SK-N-SH (cell line): ENCODE measurements at places on chromosomes 16 and 17.
A peak's percentile ranks its signal among the peaks of the same experiment; 100 is the strongest.

DNA sequence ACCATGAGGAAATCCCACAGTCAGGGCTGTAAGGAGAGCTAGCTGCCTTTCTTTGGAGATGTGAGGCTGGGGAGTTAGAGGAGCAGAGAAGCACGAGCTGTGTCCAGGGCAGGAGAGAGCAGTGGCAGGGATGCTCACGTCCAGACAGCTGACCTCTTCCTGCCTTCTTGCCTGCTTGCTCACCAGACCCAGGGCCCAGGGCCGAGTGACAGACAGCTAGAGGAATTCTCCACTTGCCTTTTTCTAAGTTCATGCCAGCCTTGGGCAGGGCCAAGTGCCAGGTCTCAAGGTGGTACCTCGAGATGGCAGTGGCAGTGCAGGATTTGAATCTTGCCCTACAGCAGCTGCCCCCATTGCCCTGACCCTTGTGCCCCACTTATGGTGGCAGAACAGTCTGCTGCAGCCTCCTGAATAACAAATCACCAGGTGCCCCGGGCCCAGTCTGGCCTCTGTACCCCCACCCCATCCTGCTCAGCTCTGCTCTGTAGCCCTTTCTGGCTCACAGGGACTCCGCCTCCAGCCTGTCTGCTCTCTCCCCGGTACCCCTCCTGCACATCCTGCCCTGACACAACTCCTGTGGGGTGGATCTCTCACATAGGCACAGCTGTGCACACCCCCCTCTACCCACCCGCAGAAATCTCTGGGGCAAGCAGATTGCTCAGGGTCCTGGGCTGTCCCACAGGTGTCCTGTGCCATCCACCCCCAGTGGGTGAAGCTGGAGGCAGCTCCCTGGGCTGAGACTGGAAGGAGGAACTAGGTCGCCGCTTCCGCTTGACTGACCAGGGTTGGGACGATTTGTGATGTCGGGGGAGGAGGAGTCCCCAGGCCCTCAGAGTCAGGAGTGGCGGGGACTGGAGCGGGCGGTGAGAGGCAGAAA is 25.9 kb downstream of the GRIN2C start:
- peak; percentile 74 for DNase-seq

DNA sequence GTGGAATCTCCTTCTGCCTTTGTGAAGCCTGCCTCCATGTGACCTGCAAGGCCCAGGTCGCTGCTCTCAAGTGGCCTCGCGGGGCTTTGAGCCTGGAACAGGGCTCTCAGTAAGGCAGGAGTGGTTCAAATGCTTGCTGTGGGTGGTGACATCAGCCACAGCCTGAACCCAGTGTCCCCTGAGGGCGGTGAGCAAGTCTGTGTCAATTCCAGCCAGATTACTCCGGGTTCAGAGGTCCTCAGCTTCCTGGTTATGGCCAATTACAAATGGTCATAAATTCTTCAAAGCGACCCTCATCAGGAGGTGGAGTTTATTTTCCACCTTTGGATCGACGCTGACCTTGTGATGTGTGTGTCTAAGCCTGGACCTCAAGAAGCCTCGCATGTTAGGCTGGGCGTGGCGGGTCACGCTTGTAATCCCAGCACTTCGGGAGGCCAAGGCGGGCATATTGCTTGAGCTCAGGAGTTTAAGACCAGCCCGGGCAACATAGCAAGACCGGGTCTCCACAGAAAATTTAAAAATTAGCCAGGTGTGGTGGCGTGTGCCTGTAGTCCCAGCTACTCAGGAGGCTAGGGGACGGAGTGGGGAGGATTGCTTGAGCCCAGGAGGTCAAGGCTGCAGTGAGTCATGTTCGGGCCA is 17.3 kb downstream of the LGALS3BP start:
- peak; percentile 39 for DNase-seq

GRCh38 chr17:10061111-10061845 is 137.1 kb downstream of the GAS7 start:
- DNase-seq, result peak; percentile 73

DNA sequence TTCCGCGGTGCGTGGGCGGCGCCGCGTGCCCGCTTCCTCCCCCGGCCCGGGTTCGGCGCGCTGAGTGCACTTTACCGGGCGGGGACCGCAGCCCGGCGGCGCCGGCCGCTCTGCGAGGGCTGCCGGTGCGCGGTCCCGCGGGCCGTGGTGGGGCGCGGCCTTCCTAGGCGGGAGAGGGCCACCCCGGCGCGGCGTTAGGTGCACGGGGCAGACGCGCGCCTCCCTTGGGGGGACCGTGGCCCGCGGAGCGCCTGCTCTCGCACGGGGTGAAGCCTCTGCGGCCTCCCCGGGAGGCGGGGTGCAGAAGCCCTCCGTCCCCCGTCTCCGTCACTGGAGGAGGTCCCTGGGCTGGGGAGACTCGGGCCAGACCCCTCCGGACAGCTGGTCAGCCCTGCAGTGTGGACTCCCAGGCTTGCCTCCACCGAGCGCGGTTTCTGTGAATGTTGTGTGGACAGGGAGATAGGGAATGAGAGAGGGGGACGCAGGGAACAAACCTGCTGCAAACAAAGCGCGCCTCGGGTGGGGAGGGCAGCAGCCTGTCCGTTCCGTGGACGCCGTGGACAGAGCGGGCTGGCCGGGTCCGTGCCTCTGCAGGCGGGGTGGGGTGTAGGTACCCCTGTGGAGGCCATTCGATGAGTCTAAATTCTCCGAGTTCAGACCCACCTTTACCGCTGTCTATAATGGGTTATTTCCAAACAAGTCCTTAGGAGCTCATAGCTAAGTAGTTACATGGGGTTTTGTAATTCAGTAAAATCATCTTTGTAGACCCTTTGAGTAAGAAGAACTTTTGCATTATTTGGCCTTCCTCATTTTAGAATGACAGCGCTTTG is 721 bp downstream of the TBCD start:
- peak; percentile 84 for DNase-seq

- DNase-seq, result no peak
These were observed 18.6 kb downstream of the SCNN1B start for GRCh38 chr16:23320693-23321092.

DNA sequence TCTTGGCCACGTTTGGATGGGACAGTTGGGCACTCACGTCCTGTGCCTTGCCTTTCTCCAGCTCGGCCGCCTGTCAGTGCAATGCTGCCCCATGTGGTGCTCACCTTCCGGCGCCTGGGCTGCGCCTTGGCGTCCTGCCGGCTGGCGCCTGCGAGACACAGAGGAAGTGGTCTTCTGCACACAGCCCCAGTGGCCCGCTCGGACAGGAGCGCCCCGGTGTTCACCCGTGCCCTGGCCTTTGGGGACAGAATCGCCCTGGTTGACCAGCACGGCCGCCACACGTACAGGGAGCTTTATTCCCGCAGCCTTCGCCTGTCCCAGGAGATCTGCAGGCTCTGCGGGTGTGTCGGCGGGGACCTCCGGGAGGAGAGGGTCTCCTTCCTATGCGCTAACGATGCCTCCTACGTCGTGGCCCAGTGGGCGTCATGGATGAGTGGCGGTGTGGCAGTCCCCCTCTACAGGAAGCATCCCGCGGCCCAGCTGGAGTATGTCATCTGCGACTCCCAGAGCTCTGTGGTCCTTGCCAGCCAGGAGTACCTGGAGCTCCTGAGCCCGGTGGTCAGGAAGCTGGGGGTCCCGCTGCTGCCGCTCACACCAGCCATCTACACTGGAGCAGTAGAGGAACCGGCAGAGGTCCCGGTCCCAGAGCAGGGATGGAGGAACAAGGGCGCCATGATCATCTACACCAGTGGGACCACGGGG is 7.1 kb downstream of the ACSF3 start:
- no peak for DNase-seq

GRCh38 chr16:13478991-13479390 is 441.0 kb upstream of the ERCC4 start:
- no peak for DNase-seq

GRCh38 chr17:31691251-31691905 is 167.7 kb downstream of the COPRS start:
- DNase-seq, result no peak

DNA sequence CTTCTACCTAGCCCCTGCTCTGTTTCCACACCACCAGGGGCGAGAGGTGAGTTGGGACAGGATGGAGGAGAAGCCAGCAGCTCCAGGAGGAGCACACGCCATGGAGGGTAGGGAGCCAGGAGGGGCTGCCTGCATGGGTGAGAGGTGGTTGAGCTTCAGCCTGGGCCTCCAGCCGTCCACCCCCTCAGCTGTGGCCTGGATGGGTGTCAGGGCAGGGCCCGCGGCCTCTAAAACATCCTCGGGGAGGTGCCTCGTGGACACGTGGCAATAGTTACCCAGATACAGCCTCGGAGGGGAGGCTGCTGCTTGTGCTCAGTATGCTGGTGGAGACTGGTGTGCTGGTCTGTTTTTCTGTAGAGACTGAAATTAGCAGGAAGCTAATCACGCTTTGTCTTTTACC is 104.7 kb upstream of the GSE1 start:
- no peak for DNase-seq

DNA sequence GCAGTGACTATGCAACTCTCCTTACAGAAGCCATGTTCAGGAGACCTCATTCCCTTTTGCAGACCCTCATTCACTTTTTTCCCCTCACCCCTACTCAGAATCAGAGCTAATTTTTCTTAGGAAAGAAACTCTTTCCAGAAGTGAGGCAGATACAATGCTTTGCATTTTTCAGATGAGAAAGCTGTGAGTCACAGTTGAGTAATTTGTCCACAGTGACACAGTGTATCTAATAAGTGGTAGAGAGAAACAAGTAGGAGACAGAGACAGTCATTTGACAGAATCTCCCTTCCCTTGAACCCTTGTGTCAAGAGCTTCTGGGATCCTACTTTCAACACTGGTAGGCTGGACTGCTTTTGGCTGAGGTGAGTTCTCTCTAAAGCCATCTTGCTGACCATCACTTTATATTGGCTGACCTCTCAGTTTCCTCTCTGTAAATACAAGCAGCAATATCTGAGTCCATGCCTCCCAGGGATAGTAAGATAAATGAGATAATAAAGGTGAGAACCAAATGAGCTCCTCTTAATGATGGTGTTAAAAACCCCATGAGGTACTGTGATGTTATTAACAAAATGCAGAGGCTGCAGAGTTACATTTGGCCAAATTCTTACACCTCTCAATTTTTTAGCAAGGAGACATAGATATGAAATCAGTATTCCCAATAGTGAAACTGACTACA is 130.8 kb downstream of the CA10 start:
- no peak for DNase-seq

GRCh38 chr17:82571855-82572254 is 52.3 kb downstream of the FOXK2 start:
- DNase-seq, result no peak

DNA sequence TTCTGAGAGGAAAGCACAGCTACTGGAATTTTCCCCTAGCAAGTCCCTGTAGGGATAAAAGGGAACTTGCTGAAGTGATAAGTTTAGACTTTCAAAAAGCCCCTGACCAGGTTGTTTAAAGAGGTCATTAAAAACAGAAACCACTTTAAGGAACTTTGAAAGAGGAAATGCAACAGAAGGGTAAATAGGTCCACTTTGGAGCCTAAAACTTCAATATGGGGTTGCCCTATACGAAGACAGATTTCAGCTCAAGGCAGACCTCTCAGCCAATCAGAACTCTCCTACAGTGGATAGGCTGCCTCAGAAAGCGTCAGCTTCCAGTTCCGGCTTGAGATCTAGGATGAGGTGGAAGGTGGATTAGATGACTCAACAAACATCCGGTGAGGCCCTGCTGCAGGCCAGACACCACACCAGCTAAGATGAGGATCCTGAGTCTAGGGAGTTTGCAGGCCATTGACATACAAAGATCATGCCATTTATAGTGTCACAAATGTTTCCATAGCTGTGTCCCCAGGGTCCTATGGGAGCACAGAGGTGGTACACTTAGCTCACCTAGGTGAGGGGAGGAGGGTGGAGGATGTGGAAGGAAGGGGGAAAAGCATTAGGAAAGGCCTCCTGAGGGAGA is 7.9 kb upstream of the MFSD6L start:
- DNase-seq, result no peak

DNA sequence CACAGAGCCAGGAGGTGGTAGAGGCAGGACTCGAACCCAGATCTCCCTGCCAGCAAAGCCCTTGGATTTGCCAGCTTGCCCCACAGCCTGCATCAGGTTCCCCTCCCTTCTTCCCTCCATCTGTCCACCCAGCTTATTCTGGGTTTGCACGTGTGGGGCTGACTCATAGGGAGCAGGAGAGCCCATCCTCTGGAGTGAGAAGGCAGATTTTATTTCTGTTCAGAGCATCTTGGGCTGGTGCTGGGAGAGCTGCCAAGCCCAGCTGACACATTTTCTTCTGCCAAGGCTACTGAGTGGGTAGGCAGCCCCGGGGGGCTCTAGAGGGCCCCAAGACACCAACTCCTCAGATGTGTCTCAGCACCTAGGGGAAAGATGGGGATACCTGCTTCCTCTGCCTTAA is 106.3 kb upstream of the CRHR1 start:
- DNase-seq, result no peak

DNA sequence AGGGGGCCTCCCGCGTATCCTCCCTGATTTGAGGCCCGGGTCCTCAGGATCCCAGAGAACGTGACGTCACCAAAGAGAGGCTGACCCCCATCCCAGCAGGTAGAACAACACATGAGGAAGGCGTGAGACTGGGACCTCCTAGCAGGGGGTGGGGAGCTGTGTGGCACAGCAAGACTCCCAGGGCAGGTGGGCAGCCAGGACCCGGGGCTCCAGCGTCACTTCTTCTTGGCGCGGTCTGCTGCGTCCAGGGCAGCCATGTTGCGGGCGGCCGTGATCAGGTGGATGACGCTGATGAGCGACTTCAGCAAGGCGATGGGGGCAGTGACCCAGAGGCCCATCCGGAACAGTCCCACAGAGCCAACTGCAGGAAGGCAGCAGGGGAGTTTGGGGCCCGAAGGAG is 4.1 kb downstream of the CDIPT start:
- DNase-seq, result no peak

DNA sequence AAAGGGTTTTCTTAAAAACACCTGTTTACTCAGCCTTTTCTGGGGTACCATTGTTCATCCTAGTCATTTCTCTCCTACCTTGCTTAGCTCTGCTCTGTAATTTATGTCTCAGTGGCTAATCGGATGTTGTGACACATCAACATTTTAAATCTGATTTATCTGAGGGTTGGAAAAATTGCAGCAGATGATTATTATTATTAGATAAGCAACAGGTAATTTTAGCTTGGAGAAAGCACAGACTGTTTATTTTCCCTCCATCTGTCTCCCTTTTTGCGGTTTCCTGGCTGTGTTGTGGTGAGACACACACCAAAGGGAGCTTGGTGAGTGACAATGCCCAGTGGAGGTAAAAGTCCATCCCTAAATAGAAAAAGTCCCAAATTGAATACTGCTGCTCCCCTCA is 389.9 kb downstream of the UTP18 start:
- DNase-seq, result no peak

DNA sequence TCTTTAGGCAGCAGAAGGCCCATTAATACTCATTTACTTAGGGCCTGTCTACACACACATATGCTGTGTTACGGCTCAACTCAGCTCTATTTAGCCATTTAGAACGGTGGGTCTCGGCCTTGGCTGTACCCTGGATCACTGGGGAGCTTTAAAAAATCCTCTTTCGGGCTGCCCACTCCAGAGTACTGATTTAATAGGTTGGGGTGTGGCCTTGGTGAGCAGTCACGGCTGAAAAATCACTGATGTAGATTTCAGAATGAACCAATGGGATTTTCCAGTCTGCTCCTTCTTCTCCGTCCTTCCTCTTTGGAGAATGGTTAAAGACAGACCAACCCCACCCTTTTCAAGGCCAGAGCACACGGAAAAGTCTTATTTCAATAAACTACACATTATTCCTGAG is 223.5 kb downstream of the CCDC182 start:
- DNase-seq, result no peak
